Stimulated activated CD4-positive, alpha-beta T cell treated with anti-CD3 and anti-CD28 coated beads, Interleukin-12 subunit alpha, Interleukin-12 subunit beta, amount 100 ng/mL, for 48 hours (primary cell): ENCODE measurements at places on chromosomes 2 and 18.

DNA sequence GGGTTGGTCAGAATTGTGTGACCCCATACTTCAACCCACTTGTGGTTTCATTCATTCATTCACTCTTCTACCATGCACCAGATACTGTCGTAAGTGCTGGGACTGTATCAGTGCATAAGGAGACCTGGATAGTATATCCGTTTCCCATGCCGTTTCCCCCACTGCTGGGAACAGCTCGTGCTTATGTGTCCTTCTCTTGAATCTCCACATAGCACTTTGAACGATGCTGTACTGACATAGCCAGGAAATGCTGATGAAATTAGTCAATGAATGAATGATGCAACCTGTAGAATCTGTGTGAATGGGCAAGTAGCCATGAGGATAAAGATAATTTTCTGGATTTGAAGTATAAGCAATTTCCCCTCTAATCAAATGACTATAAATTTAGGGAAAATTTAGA lies 276.1 kb downstream of the BCL2 start:
- DNase-seq = no peak

DNA sequence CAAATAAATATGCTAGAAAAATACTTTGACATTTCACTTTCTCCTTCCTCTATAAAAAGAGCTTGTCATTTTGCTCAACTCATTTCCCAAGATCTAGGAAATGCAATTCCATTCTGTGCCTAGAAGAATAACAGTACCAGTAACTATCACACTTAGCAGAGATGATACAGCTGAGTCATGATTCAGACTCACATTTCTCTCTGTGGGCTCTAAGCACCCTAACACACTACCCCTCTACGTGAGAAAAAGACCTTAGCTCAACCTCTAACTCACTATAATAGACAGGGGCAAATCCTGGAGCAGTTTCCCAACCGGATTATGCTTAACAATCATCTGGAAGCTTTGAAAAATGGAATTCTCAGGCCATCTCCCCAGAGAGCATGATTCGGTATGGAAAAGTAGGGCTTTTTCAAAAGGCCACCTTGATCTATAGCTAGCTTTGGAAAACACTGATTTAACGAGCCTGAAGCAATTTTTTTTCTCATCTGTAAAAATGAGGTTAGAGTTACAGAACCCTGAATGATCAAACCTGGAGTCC lies 1312.3 kb upstream of the PIK3C3 start:
- no peak for DNase-seq

DNA sequence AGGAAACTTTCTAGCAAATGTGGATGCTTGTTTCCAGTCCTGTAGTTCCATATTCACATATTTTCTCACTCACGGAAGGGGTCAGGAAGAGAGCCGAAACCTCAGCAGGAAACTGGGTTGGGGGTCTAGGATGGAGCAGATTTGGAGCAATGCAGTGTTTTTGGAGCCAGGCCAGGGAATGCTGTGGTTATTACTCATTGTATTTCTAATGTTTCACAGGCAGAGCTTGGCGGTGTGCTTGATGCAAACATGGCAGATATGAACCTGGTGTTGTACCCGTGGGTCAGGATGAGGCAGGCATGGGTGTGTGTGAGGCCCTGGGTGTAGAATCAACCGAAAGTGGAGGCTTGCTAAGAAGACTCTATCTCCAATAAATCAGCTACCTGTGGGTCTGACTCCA lies 34.6 kb upstream of the ACKR3 start:
- DNase-seq = no peak

DNA sequence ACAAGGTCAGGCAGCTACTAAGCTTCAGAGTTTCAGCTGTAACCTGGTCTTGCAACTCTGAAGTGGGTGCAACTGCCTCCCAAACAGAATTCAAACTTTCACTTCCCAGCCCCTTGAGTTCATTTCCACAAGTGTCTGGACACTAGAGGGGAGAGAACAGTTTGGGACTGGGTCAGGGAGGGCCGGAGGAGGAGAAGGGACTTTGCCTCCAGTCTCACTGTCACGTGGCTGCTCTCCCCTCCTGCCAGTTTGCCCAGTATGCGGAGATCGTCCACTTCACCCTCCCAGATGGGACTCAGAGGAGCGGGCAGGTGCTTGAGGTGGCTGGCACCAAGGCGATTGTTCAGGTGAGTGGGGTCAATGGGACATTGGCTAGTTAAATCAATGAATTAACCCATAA lies 20.6 kb upstream of the ANKRD53 start:
- DNase-seq = no peak

DNA sequence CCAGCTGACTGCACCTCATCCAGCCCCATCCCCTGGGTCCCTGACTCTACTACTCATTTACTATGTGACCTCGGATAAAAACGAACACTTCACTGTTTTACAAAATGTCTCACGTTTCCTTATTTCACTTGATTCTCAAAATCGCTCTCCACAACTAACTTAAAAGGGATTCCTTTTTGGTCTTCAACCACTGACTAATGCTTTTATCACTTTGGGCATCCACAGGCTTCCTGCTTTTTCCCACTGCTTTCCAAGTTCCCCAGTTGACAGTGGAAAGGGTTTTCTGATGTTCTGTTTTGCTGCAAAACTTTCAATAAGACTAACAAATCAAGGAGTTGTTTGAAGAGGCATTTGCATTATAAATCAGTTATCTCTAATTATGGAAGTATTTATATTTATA lies 24.1 kb downstream of the EIF2AK3 start:
- no peak for DNase-seq

GRCh38 chr18:24052053-24052452 lies 37.5 kb downstream of the TTC39C start:
- DNase-seq = no peak

- DNase-seq = no peak
Measured at GRCh38 chr18:74654638-74655037, 57.0 kb downstream of the ZNF407 start.

DNA sequence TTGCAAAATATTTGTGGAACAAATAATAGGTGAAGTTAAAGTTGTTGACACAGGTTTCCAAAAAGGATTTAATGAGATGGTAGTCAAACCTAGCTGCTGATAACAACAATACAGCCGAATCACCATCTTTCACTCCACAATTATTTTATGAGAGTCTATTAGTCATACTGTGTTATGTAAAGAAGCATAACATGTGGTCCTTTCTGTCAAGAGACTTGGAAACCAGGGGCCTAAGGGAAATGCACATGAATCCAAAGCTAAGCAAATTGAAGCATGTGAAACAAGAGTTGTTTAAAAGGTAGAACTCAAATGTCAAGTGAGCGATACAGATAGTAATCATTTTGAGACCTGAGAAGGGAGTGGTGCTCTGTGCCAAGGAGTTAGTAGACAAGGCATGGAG lies 16.0 kb downstream of the CD28 start:
- no peak for DNase-seq

DNA sequence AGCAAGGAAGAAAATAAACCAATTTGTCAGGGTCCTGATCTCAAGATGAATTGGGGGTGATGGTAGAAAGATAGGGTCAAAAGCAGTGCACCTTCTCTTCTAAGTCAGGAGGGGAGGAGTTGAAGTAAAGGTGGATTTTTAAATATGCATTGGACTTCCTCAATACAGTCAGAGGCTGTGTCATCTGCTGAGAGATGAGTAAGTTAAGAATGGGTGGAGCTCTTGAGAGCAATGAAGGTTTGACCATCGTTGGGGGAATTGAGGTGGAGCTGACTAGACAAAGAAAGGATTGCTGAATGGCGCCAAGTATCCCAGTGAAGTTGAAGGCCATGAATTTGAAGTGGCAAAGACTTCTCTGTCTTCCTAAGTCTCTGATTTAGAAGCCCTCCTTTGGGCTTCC lies 18.4 kb upstream of the CPO start:
- no peak for DNase-seq

- DNase-seq = no peak
Measured at GRCh38 chr2:178484245-178485041, 4.2 kb downstream of the PLEKHA3 start.

GRCh38 chr2:239162141-239162821 lies 238.5 kb downstream of the HDAC4 start:
- no peak for DNase-seq

GRCh38 chr18:2139691-2140090 lies 431.6 kb downstream of the METTL4 start:
- no peak for DNase-seq

DNA sequence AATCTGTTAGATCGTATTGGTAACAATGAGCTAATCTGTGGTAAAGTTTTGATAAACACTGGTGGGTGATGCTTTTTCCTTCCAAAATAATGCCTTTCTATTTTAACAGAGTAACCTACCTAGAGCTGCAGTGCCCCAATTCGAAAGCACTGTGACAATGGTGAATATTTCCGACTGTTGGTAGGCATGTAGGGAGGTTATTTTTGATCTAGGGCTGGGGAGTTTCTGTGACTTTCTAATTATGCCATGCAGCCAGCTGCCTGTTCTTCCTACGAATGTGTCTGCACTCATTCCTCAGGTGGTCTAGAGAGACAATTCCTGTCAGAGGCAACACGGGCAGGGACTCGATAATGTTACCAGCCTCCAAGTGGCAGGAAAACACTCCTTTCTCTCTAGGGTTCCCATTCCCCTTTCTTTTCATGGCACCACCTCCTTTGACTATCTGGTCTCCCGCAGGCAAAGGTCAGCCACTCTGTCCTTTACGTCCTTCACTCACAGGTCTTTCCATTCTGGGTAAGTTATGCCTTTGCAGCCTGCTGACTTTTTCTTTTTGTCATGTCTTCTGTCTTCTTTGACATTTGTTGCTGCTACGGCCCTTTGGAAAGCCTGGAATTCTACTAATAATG lies 167.2 kb upstream of the MGAT5 start:
- DNase-seq = no peak

DNA sequence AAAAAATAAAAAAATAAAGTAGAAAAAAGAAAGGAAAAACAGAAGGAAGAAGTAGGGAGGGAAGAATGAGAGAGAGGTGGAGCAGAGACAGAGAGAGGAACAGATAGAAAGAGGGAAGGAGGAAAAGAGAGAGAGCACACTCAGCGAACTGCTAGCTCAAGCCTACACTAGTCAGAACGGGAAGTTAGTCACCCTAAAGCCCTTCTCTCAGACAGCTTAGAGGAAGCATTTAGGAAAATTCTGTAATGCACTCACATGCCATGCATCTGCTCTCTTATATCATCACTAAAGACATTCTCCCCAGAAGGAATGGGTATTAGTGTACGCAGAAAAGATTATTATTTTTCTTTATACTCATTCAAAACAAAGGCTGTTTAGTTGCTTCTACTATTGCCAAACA lies 68.1 kb upstream of the SULT1C3 start:
- no peak for DNase-seq

- DNase-seq = no peak
Measured at GRCh38 chr2:73935641-73936040, 9.0 kb downstream of the DGUOK start.

DNA sequence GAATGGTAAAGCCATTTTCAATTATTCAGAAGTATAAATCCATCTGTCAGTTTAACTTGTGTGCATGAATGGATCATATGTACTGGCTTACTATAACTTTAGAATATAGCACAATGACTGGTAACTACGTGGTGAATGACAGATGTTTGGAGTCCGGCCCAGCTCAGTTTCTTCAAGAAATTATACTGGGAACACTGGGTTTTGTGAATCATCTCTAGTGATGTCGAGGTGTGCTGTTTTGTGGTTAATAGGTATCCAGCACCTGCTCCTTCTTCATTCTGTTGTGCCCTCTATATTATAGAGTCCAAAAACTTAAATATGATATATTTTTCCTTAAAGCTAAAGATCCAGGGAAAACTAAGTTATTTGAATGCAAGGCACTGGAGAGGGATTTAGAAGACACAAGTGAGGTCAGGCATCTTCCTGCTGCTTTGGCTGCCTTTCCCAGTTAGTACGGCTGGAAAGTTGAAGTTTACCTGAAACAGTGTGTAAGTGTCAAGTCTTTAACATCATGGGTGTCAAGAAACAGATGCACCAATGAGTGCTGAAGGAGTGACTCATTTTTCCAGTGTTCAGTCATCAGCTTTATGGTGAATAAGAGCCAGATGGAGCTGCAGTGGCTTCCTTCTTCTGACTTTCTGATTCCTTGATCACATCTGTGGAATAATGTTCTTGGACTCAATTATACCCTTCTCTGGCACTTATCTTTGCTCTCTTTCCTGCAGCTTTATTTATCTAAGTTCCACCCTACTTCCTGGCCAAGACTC lies 1079.5 kb upstream of the CELF4 start:
- DNase-seq = no peak

DNA sequence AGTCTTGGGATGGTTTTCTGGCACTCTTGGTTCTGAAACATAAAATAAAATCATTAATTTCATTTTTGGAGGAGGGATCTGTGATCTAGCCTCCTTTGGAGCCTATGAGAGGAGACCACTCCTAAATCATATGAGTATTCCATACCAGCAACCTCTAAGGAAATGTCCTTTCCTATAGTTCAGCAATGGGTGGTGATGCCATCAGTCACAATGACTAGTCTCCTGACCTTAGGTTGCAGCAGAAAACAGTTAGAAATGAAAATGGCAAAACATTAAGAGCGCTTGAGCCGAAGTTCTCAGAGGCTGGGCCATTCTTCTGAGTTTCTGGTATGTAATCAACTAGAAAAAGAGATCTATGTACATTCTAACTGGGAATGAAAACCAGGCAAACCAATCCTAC lies 56.5 kb downstream of the TMEM247 start:
- DNase-seq = no peak

DNA sequence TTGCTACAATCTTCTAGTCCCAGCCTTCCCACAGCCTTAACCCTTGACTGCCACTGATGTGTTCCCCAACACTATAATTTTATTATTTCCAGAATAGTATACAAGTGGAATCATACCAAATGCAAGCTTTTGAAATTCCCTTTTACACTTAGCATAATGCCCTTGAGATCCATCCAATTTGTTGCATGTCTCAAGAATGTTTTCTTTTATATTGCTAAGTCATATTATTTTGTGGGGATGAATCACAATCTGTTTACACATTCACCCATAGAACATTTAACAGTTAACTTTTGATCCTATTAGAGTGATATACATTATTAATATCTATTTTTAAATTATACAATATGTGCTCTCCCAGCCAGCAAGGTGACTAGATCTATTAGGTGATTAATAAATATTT lies 74.3 kb upstream of the KYNU start:
- no peak for DNase-seq

DNA sequence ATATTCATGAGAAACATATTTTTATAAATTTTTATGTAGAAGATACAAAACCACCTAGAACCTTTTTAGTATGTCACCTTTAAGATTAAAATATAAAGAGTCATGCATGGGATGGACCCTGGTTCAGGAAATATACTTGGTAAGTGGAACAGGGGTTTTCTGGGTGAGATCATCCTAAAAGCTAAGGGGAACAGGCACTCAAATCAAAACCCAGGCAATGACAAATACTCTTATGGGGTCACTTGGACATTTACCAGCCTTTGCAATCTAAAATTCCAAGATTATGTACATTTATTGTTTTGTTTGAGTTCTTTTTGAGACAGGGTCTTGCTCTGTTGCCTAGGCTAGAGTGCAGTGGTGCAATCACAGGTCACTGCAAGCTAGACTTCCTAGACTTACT lies 65.8 kb downstream of the SGPP2 start:
- DNase-seq = no peak
